ENCODE measurements at places on chromosomes 13 and 19. TPM values are rescaled to one million over a fixed set of nuclear protein-coding genes. Genes with fewer than 3 reads are reported as not detected.

DNA sequence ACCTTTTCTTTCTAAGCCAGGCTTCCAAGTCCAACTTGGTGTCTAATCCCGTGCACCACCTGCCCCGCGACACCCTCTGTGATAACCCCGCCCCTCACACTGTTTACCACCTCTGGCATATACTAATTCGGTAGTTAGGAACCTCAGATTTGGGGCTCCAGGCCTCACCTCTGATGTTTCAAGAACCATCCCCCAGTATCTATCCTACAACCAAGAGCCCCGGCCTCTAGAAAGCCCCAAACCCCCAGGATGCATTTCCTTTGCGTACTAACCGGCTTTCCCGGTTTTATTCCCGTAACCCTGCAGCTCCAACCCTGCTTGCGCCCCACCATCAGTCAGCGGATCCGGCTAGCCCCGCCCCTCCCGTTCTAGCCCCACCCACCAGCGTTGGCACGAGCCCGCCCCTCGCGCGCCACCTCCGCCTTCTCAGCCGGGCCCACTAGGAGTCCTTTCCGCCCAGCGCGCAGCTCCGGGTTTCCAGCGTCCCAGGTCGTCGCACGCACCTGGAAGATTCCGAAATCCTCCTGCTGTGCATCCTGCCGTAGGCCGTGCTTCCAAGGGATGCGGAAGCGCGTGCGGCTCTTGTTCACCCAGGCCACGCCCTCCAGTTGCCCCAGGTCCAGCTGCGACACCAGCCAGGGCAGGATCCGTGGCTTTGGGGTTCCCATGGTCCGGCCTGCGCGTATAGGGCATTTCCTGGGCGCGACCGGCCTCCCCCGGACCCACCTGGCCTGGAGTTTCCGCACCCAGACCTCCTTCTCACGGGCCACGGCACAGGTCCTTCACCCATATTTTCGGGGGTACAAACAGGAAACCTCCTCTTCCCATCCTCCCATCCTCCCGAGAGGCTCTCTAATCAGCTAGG lies 1.3 kb downstream of the IRF3 start:
- H3K4me3 ChIP-seq, result peak overlapping the region; percentile 82
- peaks cover 33% of the 10 kb centered on the region for H3K36me3 ChIP-seq
- peaks cover 30% of the 10 kb centered on the region for H3K4me1 ChIP-seq
- DNase-seq, result peak; percentile 90

GRCh38 chr13:27408074-27408473 lies 16.3 kb upstream of the GTF3A start:
- H3K4me1 ChIP-seq, result no peaks in the 10 kb centered on the region
- H3K4me3 ChIP-seq, result no peak overlapping the region
- no peaks in the 10 kb centered on the region for H3K27me3 ChIP-seq

GRCh38 chr13:20161951-20162300 lies 1.1 kb upstream of the GJA3 start:
- H3K4me3 ChIP-seq, result no peak overlapping the region
- DNase-seq, result no peak
- H3K4me1 ChIP-seq, result peaks cover 27% of the 10 kb centered on the region
- H3K27me3 ChIP-seq, result peaks cover 6% of the 10 kb centered on the region

The C19orf73 gene
- 3.1 TPM for total RNA-seq

The OR7E24 gene
- not detected for total RNA-seq

Data from right atrium auricular region (tissue), 2 donors.